Uterus (tissue), 4 donors: ENCODE measurements at places on chromosomes 2 and 18.

DNA sequence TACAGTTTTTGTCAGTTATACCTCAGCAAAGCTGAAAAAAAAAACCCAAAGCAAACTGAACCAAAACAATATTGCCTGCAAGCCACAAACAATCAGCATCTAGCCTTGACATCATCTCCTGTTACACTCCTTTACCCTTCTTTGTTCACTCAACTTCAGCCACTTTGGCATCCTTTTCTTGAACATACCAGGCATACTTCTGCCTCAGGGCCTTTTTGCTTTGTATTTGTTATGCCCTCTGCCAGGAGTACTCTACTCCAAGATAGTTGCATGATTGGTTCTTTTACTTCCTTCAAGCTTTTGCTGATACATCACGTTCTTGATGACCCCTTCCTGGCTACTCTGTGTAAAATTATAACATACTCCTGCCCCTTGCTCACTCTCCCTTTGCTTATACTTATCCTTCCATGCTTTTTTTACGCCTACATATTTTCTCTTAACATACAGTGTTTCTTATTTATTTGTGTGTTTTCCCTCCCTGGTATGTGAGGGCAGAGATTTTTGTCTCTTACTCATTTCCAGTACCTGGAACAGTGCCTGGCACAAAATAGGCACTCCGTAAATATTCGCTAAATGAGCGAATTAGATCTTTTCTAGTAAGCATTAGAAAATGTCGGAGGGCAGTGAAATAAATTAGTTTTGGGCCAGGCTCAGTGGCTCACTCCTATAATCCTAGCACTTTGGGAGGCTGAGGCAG lies 12.7 kb downstream of the ABI2 start:
- no peak for DNase-seq

DNA sequence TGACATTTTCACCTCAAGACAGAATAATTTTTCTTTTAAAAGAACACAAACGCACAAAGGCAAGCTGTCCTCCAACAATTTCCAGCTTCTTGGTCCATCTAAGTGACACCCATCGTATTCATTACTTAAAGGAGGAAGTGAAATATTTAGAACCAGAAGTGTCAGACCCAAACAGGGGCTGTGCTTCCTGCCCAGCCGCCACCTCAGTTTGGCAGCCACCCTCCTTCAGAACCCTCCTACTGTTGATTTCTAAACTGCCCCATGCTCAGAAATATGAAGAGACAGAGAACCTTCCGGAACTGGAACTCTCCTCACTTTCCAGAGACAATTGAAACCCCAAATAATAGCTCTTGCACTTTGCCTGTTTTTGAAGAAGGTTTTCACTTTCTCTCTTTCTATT lies 734.8 kb upstream of the SALL3 start:
- DNase-seq: no peak

GRCh38 chr2:207663870-207664545 lies 38.8 kb upstream of the METTL21A start:
- no peak for DNase-seq

GRCh38 chr2:221555494-221555846 lies 16.6 kb downstream of the EPHA4 start:
- DNase-seq: no peak

DNA sequence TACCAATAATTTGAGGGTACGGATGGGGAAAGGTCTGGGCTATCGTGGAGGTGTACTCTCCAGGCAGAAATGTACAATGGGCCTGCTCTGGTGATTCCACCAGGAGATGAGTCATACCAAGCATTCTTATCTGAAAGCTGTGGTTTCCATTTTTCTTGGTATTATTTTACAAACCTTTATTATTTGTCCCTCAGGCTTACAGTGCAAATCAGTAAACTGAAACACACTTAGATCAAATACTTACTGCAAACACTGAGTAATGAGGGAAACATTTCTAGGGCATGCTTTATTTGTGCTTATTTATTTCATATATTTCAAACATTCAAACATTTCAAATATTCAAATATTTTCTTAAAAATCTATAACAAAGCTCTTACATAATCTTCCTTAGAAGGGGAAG lies 319.8 kb downstream of the RND3 start:
- DNase-seq: no peak

DNA sequence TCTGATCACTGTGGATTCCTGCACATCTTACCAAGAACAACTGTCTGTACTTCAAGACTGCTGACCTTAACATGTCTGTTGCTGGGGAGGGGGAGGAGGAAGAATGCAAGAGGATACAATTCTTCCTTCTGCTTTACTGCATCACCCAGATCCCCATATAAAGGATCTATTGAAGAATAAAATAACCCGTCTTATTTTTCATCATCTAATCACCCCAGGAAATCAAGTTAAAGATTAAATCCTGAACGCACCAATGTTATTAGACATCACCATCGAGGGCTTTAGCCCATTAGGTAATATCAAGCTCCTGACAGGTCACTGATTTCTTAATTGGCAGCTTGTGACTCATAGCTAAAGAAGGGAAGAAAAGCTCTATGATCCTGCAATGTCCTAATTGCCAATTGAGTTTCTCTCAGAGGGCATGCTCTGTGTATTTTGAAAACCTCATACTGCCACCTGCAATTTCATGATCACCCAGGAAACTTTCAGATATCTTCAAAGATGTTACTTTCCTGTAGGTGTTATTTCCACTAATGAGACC lies 75.4 kb upstream of the KCNE4 start:
- no peak for DNase-seq

- no peak for DNase-seq
Measured at GRCh38 chr2:199261239-199261638, 196.5 kb downstream of the SATB2 start.

- DNase-seq: no peak
Measured at GRCh38 chr2:112725545-112726457, 5.0 kb downstream of the NT5DC4 start.

- DNase-seq: no peak
Measured at GRCh38 chr18:72161691-72162090, 382.5 kb downstream of the CBLN2 start.

- no peak for DNase-seq
Measured at GRCh38 chr2:19361325-19361990, 3.0 kb upstream of the OSR1 start.

GRCh38 chr2:235850771-235851551 lies 317.2 kb downstream of the GBX2 start:
- no peak for DNase-seq

DNA sequence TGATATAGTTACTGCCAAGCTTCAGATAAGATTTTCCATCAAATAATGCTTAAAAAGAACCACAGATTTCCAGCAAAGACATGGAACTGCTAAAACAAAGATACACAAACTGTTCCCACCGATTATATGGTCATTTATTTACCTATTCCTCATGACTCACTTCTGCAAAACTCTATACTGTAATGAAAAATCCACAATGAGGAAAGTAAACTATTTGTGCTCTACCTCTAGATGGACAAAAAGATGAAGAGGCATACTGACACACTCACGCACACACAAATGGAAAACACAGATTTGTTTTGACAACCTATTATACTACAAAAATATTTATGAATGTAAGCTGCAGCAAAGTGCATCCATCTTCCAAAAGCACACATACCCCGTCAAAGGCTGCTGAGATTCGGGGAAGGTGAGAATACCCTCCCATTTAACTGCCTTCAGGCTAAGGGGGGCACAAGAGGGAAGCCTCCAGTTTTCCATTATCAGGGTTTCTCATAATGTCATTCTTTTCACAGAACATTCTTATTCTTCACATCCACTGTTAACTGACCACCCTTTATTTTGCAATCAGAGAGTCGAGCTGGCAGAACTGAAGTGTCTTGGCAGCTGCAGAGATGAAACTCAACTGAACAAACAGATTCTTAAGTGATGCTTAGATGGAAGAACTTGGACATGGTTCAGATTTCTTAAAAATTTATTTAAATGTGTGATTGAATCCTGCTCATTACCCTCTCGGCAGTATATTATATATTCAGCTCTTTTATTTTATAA lies 115.9 kb upstream of the TANK start:
- peak; percentile 18 for DNase-seq

DNA sequence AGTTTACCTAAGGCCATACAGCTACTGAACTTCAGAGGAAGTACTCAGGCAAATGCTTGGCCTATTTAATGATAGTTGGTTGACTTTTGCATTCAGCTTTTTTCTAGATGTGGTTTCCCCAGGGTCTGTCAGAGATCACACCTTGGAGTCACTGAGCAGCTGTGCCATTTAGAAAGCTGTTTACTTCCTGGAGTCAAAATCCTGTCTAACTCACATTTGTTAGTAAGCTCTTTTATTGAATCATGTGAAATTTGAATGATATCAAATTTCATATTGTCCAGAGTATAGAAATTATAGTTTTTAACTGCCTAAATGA lies 7.6 kb upstream of the TRIB2 start:
- no peak for DNase-seq

GRCh38 chr2:30341500-30342267 lies 105.4 kb upstream of the LCLAT1 start:
- no peak for DNase-seq

- no peak for DNase-seq
Measured at GRCh38 chr2:166841152-166841551, 47.1 kb upstream of the XIRP2 start.

- DNase-seq: no peak
Measured at GRCh38 chr2:27390822-27391679, 10.5 kb upstream of the ZNF513 start.

DNA sequence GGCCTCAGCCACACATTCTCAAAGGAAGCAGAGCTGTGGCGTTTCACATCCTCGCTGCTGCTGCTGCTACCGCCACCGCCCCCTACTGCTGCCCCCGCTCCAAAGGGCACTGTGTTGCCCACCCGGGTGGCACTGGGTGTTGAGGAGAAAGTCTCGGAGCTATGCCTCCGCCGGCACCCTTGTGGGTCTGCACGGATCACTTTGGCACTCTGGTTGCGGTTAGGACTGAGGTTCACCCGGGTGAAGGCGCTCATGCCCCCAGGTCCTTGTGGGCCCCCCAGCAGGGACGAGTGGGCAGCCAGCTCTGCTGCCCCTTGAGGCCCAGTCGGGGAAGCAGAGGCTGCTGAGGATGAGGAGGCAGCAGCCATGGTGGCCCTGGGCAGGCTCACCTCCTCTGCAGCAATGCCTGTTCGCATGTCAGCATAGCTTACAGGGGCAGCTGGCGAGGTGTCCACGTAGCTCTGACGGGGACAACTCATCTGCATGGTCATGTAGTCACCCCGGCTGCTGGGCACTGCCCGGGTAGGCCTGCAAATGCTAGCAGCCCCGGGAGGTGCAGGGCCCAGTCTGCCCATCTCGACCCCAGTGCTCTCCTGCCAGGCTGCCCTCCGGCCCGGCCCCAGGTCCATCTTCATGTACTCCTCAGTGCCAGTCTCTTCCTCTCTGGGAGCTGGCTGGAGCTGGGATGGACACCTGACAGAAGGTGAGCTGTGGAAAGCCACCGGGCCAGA lies 4.2 kb downstream of the IRS1 start:
- peak; percentile 29 for DNase-seq

DNA sequence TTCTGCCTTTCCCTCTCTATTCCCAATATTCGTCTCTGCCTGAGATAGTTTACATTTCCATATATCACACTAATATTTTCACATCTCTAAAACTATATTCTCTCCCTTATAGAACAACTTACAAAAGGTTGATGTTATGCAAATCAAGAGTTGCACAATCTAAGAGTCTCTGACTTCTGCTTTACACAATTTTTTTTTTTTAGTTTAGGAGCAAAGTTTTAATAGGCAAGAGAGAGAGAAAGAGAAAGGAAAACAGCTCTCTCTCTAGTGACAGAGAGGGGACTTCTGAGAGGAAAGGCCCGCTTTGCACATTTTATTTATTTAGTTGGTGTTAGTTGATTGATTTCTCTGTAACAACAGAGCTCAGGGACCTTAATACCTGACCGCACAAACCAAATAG lies 380.2 kb downstream of the TXNL1 start:
- no peak for DNase-seq
